Stimulated activated CD4-positive, alpha-beta T cell treated with anti-CD3 and anti-CD28 coated beads, Interleukin-1b, Interleukin-23, amount 100 ng/mL, for 48 hours (primary cell): ENCODE measurements at places on chromosomes 16 and 17.
A peak's percentile ranks its signal among the peaks of the same experiment; 100 is the strongest.

DNA sequence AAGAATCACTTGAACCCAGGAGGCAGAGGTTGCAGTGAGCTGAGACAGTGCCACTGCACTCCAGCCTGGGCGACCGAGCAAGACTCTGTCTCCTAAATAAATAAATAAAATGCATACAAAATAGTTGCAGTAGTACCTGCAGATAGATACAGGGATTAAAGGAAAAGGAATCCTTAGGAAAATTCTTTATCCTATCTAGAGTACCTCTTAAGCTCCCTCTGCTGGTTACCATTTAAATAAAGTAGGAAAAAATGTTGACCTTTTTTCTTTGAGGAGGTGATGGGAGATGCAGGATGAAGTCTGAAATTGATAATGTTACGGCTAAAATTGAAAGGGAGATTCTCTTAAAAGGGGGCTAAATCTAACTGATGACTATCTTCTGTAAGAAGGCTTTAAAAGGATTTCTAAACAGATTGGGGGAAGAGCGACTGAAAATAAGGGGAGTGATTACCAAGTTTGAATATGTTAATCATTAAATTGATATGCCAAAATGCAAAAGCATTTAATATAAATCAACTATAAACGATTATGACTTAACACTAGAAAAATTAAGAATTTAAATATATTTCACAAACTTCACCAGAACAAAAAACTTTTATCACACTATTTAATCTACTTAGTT is 29.4 kb downstream of the C16orf87 start:
- DNase-seq = no peak

GRCh38 chr17:8725881-8726876 is 18.5 kb downstream of the CCDC42 start:
- DNase-seq = no peak

GRCh38 chr16:84357191-84357651 is 11.1 kb upstream of the ATP2C2 start:
- DNase-seq = peak; percentile 41

DNA sequence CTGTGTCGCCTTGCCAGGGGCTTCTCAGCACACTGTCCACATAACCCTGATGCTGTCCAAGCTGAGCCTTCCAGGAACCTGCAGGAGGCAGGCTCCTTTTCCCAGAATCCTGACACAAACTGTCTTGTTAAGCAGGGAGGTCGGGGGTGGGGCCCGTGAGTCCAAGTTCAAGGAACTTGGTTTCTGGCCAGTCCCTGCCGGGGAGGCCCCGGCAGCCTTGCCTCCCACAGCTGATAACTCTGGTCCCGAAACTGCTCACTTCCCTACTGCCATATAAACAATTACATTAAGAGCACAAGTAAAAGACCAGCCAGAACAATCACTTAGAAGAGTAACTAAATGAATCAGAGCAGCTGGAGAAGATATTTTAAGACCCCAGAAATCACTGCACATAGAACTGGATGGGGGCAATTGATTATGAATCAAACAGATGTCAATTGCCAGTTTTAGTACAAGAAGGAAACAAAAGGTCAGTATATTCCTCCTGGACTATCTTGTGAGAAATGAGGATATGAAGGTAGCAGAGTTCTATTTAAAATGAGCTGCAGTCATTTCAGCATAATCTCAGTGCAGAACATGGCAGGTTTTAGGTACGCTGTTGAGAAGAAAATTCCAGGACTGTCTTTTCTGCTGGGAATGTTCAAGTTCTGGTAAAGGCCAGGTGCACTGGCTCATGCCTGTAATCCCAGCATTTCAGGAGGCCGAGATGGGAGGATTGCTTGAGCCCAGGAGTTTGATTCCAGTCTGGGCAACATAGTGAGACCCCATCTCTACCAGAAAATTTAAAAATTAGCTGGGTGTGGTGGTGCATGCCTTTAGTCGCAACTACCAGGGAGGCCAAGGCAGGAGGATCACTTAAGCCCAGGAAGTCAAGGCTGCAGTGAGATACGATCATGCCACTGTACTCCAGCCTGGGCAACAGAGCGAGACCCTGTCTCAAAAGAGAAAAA is 169.8 kb downstream of the PITPNC1 start:
- DNase-seq = no peak

DNA sequence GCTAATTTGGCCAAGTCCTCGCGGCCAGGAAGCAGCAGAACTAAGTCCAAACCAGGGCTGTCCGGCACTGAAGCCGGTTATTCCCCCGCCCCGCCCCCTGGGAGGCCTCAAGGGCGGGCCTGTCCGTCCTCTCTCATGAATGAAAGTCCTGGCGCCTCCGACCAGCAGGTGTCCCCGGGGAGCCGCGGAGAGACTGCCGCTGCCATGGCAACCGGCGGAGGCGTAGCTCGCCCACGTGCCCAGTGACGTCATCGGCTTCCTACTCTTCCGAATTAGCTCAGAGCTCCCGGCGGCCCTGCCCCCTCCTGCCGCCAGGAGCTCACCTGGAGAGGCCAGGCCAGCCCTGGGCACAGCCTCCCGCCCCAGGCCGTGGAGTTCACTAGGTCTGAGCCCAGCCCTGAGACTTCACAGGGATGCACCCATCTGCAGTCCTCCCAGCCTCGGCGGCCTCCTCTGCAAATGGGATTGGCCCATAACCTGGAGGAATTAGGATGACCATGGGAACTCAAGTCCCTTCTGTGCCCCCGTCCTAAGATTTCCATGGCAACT is 1.3 kb downstream of the SPATA2L start:
- DNase-seq = peak; percentile 96

GRCh38 chr17:21193031-21193430 is 20.9 kb downstream of the TMEM11 start:
- no peak for DNase-seq

- no peak for DNase-seq
Measured at GRCh38 chr17:63523253-63523855, at the start of gene KCNH6. Gene KCNH6, plus strand, starts transcription at chr17:63523358. Its CDS starts 56 bp downstream, at chr17:63523414.

- DNase-seq = no peak
Measured at GRCh38 chr17:76996741-76997694, 128.8 kb downstream of the MGAT5B start.
